Activated CD8-positive, alpha-beta memory T cell treated with anti-CD3 and anti-CD28 coated beads for 1 hour (primary cell): ENCODE measurements at places on chromosomes 5 and 9.

DNA sequence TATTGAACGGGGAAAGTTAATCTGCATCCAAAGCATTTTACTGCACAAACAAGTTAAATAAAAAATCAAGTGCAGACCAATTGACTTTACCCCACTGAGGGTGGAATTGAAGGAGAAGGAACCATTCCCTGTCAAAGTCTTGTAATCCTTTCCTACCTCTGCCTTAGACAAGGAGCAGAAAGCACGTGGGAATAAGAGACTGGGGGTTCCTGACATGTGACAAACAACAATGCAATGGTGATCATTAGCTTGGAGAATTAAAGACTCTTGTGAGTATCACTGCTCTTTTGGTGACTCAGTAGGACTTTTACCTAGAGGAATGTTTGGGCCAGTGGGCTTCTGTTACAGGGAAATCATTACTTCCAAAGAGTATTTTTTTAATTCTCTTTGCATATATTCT lies 779.5 kb downstream of the TLR4 start:
- no peak for DNase-seq

DNA sequence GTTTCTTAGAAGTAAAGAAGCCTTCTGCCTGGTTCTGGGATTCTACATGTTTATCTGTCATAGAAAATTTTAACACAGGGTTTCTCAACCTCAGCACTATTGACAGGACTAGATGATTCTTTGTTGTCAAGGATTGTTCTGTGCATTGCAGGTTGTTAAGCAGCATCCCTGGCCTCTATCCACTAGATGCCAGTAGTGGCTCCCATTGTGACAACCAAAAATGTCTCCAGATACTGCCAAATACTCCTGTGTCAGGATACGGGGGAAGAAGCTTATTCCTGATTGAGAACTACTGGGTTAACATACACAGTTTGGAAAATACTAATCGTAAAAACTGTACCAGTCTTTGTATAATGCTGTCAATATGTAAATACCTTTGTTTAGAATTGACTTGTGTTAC lies 167.1 kb downstream of the NIPBL start:
- no peak for DNase-seq

- DNase-seq, result no peak
Measured at GRCh38 chr9:11135851-11136250, 523.0 kb upstream of the PTPRD start.

GRCh38 chr9:15231788-15232635 lies 75.0 kb downstream of the TTC39B start:
- DNase-seq, result no peak

- DNase-seq, result no peak
Measured at GRCh38 chr5:138353560-138354080, 1.1 kb downstream of the KDM3B start.

DNA sequence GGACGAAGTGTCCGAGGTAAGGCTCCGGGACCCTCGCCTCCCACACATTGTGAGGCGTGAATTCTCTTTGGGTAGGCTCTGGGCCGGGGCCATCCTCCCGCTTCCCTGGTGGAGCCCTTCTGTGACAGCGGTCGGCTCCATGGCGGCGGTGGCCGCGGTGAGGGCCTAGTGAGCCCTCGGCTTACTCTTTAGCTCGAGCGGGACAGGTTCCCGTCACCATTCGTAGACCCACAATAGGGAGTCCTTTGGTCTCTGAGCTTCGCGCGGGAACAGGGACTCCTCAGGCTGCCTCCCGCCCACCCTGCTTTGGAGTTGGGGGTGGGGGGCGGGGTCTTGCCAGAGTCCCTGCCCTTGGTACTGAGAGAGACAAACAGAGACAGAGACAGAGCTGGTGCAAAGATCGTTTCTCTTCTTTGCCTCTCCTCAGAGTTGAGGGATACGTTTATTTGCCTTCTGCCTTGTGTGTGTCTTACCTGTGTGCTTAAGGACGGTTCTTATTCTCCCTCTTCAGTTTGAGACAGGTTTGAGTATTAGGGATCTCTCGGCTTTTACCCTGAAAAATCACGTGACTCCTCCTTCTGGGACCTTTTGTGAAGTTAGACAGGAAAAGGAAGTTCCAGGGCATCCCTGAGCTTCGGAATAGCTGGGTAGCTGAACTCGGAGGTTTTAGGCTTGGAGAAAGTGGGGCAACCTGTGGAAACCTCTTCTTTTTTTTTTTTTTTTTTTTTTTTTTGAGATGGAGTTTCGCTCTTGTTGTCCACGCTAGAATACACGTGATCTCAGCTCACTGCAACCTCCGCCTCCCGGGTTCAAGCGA lies 833 bp downstream of the ANKHD1 start:
- peak; percentile 1 for DNase-seq

- DNase-seq, result no peak
Measured at GRCh38 chr5:114325541-114325940, 36.3 kb upstream of the KCNN2 start.

DNA sequence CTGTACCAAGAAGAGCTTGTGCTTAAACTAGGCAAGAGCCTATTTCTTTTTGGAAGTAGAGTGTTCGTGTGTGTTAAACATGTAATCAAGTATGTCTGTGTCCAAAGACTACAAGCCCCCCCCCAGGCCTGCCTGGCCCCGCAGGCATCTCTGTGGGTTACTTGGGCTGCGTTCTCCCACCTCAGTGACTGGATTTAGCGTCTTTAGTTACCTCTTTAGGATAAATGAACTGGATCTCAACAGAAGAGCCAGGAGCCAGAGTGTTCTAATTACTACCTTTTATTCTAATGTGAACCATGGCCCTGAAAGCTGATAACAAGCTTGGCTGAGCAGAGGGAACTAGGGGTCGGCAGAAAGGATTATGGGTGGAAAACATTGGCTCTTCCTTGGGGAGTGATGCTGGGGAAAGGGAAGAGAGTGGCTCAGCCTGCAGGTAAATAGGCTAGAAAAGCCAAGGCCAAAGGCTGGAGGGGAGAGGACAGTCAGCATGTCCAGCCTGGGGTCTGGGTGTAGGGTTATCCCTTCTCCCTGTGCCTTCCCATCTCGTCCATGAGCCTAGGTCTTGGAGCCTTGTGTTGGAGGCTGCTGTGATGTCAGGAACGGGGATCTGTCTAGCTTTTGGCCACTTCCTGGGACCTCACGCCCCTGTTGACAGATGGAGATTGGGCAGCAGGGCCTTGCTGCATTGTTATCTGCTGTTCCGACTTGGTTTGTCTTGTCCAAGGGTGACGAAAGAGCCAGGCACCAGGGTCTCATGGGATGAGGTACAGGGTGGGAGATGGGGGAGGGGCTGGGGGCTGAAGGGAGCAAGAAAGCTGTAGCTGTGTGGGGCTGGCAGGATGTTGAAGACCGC lies 11.1 kb downstream of the CD74 start:
- DNase-seq, result no peak

GRCh38 chr9:115604831-115605483 lies 487.0 kb upstream of the TNC start:
- no peak for DNase-seq

- DNase-seq, result no peak
Measured at GRCh38 chr9:112887381-112887780, 3.3 kb downstream of the SLC46A2 start.

GRCh38 chr9:81814794-81815464 lies 113.3 kb upstream of the SPATA31D4 start:
- no peak for DNase-seq
